ENCODE measurements at places on chromosomes 2 and 18.

DNA sequence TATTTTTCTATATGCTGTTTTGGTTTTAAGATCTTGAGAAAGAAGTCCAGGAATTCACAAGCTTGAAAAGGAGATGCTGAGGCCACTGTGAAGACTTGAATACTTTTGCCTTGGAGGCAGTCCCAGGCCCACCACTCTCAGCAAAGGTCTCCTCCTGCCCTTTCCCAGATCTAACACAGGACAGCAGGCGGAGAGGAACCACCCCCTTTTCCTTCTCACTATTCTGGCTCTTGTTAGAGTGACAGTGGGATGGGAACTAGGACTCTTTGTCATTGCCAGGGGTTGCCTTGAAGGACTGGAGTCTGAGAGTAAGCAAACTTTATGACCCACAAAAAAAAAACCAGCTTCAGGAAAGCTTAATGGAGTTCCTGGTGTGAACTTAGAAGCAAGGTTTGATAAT, 54.7 kb downstream of the E2F6 start:
- DNase-seq, result no peak

DNA sequence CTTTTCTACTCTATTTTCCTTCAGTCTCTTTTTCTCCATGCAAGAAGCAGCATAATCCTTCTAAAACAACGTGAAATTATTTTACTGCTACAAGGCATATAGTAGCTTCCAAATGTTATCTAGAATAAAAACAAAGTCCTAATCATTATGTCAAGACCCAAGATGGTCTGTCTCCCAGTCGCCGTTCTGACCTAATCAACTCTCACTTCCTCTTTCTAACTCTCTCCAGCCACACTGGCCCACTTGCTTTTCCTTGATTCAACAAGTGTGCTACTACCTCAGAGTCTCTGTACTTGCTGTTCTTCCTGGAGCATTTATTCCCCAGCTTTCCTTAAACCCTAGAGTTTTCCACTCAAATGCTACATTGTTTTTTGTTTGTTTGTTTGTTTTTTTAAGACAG, 1491.2 kb downstream of the LRP1B start:
- no peak for DNase-seq

DNA sequence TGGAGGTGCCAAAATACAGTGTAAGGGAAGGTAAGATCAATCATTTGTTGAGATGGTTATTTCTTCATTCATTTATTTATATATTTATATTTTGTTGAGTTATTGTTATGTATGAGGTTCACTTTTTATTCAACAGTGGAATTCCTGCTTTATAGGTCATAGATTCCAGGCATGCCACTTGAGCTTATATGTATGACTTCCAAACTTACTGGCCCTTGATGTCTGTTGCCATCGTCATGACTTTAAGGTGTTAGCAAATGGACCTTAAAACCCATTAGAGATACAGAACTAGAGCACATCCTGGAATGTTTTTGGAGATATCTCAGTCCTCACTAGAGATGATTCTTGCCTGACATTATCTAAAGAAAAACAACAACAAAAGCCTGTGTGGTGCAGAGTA, 25.9 kb downstream of the CCDC85A start:
- no peak for DNase-seq

GRCh38 chr2:144509001-144509878, 10.7 kb downstream of the ZEB2 start:
- no peak for DNase-seq

GRCh38 chr2:11004199-11004598, 92.5 kb downstream of the KCNF1 start:
- no peak for DNase-seq

- no peak for DNase-seq
Measured at GRCh38 chr18:38651736-38652135, 1086.1 kb upstream of the CELF4 start.

GRCh38 chr2:61356261-61356957, 114.5 kb downstream of the USP34 start:
- no peak for DNase-seq

DNA sequence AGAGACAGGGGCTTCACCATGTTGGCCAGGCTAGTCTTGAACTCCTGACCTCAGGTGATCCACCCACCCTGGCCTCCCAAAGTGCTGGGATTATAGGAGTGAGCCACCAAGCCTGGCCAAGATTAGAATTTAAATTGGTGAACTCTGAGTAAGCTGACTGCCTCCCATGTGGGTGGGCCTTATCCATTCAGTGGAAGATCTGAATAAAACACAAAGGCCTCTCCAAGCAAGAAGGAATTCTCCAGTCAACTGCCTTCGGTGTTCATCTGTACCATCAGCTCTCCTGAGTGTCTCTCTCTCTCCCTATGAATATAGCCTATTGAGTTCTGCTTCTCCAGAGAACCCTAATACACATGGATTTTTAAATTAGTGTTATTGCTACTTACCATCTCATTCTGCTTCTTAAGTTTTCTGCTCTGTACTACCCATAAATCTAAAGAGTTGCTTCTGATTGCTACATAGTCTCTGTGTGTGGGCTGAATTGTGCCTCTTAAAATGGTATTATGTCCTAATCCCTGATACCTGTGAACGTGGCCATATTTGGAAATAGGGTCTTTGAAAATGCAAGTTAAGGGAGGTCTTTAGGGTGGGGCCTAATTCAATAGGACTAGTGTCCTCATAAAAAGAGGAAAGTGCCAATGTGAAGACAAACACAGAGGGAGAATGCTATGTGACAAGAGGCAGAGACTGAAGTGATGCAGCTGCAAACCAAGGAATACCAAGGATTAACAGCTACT, 36.3 kb downstream of the FBXO11 start:
- no peak for DNase-seq

DNA sequence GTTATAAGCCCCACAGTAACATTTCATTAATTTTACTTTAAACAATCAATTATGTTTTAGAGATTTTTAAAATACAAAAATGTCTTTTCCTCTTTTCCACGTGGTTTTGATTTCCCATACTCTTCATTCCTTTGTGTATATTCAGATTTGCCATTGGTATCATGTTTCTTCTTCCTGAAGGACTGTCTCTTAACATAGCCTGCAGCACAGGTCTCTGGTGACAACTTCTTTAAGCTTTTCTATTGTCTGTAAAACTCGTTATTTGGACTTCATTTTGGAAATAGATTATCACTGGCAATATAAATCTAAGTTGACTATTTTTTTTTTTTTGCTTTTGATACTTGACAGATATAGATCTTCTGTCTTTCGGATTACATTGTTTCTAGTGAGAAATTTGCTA, 115.2 kb upstream of the KLHL29 start:
- no peak for DNase-seq
